Activated CD4-positive, alpha-beta T cell treated with anti-CD3 and anti-CD28 coated beads, Interleukin-2, amount 10 ng/mL, durations not matched to agents 24 days and 14 days (primary cell): ENCODE measurements at places on chromosomes 6 and 20.

DNA sequence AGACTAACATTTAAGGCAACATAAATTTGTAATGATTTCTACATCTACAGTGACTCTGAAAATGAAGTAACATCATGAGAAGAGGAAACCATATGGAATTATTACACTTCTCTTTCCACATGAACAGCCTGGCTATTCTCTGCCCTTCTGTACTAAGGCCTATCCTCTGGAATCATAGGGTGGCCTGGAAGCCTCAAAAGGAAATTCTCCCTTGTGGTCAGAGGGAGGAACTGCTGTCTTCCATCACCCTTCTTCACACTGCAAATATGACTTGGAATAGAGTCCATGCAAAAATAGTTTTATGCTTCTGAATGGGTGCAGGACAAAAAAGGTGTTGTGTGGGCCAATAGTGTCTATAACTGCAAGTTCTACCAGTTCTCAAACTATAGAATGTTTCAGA, 44.6 kb upstream of the SH3BGRL2 start:
- no peaks in the 10 kb centered on the region for H3K36me3 ChIP-seq
- no peak for DNase-seq
- H3K4me1 ChIP-seq = no peaks in the 10 kb centered on the region
- H3K27ac ChIP-seq = no peak overlapping the region
- no peak overlapping the region for H3K4me3 ChIP-seq
- H3K27me3 ChIP-seq = peaks cover 2% of the 10 kb centered on the region

GRCh38 chr6:113187661-113188060, 669.5 kb upstream of the MARCKS start:
- no peaks in the 10 kb centered on the region for H3K27me3 ChIP-seq
- no peak overlapping the region for H3K4me3 ChIP-seq
- H3K36me3 ChIP-seq = no peaks in the 10 kb centered on the region
- no peak for DNase-seq
- H3K27ac ChIP-seq = no peak overlapping the region

- H3K4me1 ChIP-seq = peaks cover 10% of the 10 kb centered on the region
- no peak overlapping the region for H3K4me3 ChIP-seq
- H3K27ac ChIP-seq = no peak overlapping the region
- no peak for DNase-seq
- H3K27me3 ChIP-seq = no peaks in the 10 kb centered on the region
Observed at GRCh38 chr6:162118706-162119105, 608.9 kb downstream of the PRKN start.

- peak; percentile 59 for DNase-seq
- no peak overlapping the region for H3K4me3 ChIP-seq
- H3K27me3 ChIP-seq = no peaks in the 10 kb centered on the region
- H3K36me3 ChIP-seq = no peaks in the 10 kb centered on the region
Observed at GRCh38 chr20:19056909-19057308, 155.5 kb upstream of the SLC24A3 start.

DNA sequence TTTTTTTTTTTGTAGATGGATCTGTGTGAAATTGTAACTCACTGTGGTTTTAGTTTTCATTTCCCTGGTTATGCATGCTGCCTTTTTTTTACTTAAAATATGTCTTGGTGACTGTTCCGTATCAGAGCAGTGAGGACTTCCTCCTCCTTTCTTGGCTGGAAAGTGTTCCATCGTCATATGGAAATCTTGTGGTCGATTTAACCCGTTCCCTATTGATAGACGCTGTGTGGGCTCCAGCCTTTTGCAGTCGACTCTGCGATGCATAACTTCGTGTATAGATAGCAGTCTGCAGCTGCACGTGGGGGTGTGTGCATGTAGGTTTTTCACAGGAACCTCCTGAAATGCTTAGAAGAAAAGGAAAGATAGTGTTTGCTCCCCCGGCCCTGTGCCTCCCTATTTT, 28.1 kb upstream of the PNPLA1 start:
- H3K27me3 ChIP-seq = peaks cover 34% of the 10 kb centered on the region
- peaks cover 12% of the 10 kb centered on the region for H3K4me1 ChIP-seq
- peak overlapping the region; percentile 36 for H3K4me3 ChIP-seq
- no peak overlapping the region for H3K27ac ChIP-seq
- DNase-seq = no peak
- H3K36me3 ChIP-seq = no peaks in the 10 kb centered on the region

DNA sequence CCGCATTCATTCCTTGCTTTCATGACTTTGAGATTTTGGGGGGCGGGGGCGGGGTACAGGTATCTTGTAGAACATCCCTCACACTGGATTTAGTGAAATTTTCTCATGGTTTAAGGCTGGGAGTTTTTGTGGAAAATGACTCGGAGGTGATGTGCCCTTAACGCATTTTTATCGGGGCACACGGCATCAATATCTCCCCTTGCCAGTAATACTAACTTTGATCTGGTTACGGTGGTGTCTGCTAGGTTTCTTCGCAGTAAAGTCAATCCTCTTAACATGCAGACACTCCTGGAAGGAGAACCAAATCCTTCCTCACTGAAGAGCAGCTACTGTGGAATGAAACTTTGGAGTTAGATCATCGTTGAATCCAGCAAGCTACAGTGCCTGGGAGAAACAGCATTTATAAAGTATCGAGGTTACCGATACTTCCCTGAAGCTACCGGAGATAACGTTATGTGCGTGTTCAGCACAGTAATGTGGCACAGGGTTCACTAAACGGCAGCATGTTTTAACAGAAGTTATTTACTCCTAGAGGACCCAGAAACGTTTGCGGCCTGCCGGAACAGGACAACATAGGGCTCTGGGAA, 1.2 kb upstream of the DYNLRB1 start:
- H3K36me3 ChIP-seq = peaks cover 12% of the 10 kb centered on the region
- peak overlapping the region; percentile 92 for H3K4me3 ChIP-seq
- H3K4me1 ChIP-seq = peaks cover 24% of the 10 kb centered on the region
- peak overlapping the region; percentile 98 for H3K27ac ChIP-seq

DNA sequence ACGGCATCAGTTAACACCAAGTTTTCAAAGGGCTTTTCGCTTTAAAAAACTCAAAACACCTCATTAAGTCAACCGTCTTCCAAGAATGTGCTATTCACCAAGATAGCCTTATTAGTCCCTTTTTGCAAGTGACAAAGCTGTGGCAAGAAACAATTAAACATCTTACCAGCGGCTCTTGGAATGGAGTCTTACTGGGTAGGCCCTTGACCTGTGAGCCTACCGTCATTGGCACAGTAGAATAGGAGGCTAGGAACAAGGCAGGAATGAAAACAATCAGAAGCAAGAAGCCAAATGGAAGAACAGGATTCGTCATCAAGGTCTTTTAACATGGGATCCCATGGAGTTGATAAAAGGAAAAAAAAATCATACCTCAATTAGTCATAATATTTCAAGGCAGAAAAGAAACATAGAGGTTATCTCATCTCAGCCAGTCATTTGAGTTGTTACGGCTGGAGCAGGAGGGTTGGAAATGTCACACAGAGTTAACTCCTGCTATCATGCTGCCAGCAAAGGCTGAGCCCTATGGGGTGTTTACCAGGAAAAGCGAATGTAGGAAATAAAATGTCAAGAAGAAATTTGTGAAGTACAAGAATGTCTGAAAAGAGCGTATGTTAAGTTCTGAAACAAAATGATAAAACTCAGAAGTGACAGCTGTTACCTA, 236.4 kb downstream of the UST start:
- H3K27me3 ChIP-seq = peaks cover 33% of the 10 kb centered on the region
- H3K4me1 ChIP-seq = no peaks in the 10 kb centered on the region
- H3K27ac ChIP-seq = no peak overlapping the region

GRCh38 chr6:37126493-37126958, 43.4 kb upstream of the PIM1 start:
- no peak for DNase-seq
- no peaks in the 10 kb centered on the region for H3K36me3 ChIP-seq
- peaks cover 6% of the 10 kb centered on the region for H3K4me1 ChIP-seq
- H3K27me3 ChIP-seq = peaks cover 5% of the 10 kb centered on the region
- H3K27ac ChIP-seq = no peak overlapping the region

DNA sequence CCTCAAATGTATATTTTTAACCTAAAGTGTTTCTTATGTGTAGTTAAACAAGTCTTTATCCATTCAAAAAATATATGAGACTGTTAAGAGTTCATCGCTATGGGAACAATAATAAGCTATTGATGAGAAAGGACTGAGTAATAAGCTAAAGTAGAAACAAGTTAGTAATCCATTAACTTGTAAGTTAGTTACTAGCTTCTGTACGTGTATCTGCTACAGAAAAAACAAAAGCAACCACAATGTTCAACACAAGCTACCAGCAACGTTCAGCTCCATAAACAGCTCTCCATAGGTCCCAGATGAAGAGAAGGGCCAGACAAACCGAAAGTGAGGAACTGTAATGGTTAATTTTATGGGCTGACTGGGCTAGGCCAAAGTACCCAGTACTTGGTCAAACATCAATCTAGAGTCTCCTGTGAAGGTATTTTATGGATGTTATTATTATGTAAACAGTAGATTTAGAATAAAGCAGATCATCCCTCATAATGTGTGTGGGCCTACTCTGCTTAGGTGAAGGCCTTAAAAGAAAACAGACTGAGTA, 33.8 kb upstream of the FAM135A start:
- H3K27me3 ChIP-seq = peaks cover 10% of the 10 kb centered on the region
- H3K36me3 ChIP-seq = no peaks in the 10 kb centered on the region
- no peak overlapping the region for H3K4me3 ChIP-seq
- H3K27ac ChIP-seq = no peak overlapping the region
- no peak for DNase-seq

DNA sequence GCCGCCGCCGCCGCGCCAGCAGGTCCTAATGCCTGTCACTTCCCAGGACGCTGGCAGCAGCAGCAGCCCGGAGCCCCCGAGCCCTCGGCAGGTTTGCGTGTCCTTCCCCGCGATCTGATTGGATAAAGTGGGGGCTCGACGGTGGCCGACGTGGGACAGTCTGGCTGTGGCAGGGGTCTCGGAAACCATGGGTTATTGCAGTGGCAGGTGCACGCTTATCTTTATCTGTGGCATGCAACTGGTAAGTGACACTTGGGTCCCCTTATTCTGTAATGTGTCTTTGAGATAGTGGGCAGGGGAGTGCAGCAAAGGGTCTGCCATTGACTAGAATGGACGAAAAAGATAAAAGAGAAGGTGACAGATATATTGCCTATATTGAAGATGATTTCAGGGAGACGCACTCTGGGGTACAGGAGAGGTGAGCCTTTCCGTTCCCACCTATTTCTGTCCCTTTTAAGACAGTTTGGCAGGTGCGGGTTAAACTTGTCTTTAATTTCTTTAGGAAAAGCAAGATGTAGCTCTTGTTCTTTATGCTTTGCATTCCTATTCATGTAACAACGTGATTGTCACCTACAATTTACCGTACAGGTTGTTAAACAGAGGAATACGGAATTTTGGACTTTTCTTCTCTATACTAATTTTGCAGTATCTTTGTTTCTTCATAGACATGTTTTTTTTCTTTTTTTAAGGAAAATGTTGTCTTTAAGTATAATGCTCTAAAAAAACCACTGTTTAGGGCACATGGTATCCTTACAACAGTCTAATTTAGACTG, 535 bp downstream of the NKAIN2 start:
- peaks cover 5% of the 10 kb centered on the region for H3K4me1 ChIP-seq
- H3K27me3 ChIP-seq = peaks cover 43% of the 10 kb centered on the region

- peaks cover 5% of the 10 kb centered on the region for H3K27me3 ChIP-seq
- H3K27ac ChIP-seq = no peak overlapping the region
- no peaks in the 10 kb centered on the region for H3K4me1 ChIP-seq
- DNase-seq = no peak
Observed at GRCh38 chr6:104558746-104559145, 301.0 kb downstream of the HACE1 start.

- H3K27me3 ChIP-seq = no peaks in the 10 kb centered on the region
- H3K4me1 ChIP-seq = peaks cover 17% of the 10 kb centered on the region
- H3K36me3 ChIP-seq = peaks cover 47% of the 10 kb centered on the region
- peak overlapping the region; percentile 11 for H3K4me3 ChIP-seq
- DNase-seq = no peak
Observed at GRCh38 chr6:126002755-126003679, 16.7 kb downstream of the TRMT11 start.

DNA sequence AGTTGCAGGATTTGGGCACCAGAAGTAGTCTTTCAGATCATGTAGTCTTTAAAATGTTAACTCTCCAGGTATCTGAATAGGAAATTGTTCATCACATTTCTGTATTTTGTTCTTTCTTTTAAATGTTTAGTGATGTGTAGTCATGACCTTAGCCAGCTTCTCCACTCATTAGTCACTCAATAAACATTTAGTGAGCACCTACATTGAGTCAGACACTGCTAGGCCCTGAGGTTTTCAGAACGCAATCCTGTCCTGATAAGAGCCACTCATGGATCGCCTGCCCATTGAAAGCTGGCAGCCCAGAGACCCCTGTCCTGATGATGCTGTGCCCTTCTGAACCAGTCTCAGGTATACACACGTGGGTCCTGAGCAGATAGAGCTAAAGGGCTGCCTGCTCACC, 163.4 kb upstream of the HEY2 start:
- DNase-seq = no peak
- H3K4me1 ChIP-seq = no peaks in the 10 kb centered on the region

DNA sequence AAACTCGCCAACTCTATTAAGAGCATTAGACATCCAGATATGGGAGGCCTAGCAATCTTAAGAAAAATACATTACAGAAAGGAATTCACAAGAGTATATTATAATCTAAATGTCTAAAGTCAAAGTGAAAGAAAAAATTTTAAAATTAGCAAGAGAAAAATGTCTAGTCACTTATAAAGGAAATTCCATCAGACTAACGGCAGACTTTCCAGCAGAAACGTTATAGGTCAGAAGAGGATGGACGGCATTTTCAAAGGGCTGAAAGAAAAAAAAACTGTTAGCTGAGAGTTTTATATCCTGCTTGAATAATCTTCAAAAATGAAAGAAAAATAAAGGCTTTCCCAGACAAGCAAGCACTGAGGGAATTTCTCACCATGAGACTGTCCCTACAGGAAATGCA, 269.0 kb downstream of the HDGFL1 start:
- no peaks in the 10 kb centered on the region for H3K36me3 ChIP-seq
- no peaks in the 10 kb centered on the region for H3K4me1 ChIP-seq
- no peak overlapping the region for H3K4me3 ChIP-seq
- no peak for DNase-seq
- no peaks in the 10 kb centered on the region for H3K27me3 ChIP-seq

DNA sequence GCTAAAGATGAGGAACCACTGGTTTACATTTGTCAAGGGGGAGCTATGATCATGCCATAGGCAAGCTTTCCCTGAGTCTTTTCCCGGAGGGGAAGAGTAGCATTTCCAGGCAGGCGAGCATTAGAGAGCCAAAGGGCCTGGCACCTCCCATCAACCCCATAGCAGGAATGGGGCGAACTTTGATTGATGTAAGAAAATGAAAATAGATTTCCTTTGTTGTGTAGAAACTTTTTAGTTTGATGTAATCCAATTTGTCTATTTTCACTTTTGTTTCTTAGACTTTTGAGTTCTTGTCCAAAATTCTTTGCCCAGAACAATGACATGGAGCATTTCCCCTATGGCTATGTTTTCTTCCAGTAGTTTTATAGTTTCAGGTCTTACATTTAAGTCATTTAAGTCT, 85.2 kb downstream of the CDH26 start:
- no peaks in the 10 kb centered on the region for H3K4me1 ChIP-seq
- H3K36me3 ChIP-seq = no peaks in the 10 kb centered on the region
- no peak overlapping the region for H3K4me3 ChIP-seq

- no peaks in the 10 kb centered on the region for H3K36me3 ChIP-seq
- H3K27ac ChIP-seq = no peak overlapping the region
- peak; percentile 52 for DNase-seq
- H3K4me1 ChIP-seq = peaks cover 5% of the 10 kb centered on the region
- peaks cover 8% of the 10 kb centered on the region for H3K27me3 ChIP-seq
Observed at GRCh38 chr6:12208190-12208589, 82.0 kb upstream of the EDN1 start.

GRCh38 chr20:44720997-44721784, 6.0 kb downstream of the CCN5 start:
- H3K36me3 ChIP-seq = no peaks in the 10 kb centered on the region
- H3K4me1 ChIP-seq = no peaks in the 10 kb centered on the region
- DNase-seq = no peak
- no peaks in the 10 kb centered on the region for H3K27me3 ChIP-seq
- no peak overlapping the region for H3K4me3 ChIP-seq
